Brain (organoid and tissue), 16 donors: ENCODE measurements at places on chromosomes 3 and 15.

DNA sequence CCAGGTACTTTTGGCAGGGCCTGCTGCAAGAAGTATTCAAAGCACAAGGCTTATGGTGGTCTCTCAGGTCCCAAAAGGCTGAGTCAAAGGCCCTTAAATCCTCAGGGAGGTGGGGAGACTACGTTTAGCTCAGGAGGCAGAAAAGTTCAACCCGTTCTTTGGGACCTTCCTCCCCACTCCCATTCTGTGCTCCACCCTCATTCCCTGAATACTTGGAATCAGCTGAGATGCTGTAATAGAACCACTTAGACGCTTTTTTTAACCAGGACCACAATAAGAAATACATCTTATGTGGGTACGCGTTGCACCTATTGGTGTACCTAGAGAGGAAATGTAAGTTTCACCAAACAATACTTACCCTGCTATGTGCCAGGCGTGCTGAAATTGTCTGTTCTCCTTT is 58.0 kb downstream of the FAM174B start:
- DNase-seq: no peak

GRCh38 chr3:18066899-18067582 is 324.6 kb upstream of the TBC1D5 start:
- no peak for DNase-seq

GRCh38 chr3:144324076-144324475 is 352.5 kb downstream of the DIPK2A start:
- DNase-seq: no peak

DNA sequence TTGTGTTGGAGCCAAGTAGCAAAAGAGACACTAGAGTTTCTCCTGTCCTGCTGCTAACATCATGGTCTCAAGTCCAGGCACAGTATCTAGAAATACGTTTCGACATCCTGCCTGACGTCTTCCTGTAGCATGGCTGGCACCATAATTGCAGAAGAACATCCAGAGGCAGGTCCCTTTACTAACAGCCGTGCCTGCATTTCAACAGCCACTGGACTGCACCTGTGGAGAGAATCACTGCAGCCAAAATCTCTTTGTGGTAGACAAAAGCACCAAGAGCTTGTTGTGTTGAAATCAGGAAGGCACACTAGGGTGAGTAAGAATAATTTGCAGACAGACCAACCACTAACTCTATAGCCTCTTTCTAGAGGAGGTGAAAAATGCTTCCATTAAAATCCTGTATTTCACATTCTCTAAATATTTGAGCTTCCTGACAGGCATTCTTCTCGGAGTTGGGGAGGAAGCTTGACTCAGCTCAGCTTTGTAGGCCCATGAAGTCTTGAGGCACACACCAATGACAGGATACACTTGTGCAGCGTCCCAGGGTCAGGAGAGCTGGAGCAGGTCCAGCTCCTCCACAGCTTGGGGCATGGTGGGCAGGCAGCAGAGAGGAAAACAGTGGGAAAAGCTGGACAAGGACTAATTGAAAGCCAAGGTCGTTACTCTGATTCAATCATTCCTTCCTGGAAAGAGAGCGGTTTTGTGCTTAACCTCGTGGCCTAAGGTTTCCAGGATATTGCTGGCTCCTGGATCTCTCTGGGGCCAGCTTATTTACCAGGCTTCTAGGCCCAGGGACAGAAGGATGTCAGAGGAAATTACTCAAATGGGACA is 244.9 kb downstream of the FAM43A start:
- DNase-seq: peak; percentile 59

DNA sequence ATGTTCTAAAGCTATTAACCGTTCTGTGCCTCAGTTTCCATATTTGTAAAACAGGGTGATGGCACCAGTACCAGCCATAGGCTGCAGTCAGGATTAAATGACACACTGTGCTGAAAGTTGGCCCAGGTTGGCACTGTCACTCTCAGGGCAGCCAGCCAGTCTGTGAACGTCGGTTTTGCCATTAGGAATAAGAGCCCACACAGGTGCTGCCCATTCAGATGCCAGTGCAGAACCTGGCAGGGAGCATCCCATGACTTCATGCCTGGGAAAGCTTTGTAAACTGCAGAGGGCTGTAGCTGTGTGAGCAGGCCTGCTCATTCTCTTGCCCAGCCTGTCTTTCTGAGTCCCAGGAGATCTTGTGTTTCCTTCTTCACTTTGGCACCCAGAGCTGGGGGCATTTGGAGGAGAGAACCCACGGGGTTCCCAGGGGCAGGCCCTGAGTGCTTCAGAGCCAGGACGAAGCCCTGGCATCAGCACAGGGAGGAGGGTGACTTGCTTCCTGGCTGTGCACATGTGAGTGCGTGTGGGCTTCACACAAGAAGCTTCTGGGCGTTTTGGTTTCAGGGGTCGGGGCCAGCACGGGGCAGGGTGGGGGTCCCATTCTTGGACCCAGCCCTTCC is 46.9 kb downstream of the ZNF710 start:
- DNase-seq: peak; percentile 35

DNA sequence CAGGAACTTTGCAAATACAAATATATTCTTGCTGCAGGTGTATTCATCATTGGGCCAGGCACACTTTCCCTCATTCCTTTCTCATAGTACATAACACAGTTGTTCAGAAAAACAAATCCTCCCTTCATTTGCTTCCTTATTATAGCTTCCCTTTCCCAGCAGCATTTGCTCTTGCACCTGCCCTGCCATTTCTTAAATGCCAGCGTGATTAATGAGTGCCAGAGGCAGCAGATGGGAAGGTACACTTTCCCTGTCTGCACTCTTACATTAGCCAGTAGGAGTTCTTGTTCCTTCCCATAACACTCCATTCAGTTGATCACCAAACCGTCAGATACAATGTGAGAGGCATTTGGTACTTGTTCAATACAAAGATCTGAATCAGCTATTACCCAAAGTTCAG is 128.5 kb upstream of the GAP43 start:
- DNase-seq: no peak

GRCh38 chr3:118497274-118497673 is 537.4 kb downstream of the IGSF11 start:
- no peak for DNase-seq

GRCh38 chr15:64001148-64001547 is 45.1 kb downstream of the DAPK2 start:
- no peak for DNase-seq

DNA sequence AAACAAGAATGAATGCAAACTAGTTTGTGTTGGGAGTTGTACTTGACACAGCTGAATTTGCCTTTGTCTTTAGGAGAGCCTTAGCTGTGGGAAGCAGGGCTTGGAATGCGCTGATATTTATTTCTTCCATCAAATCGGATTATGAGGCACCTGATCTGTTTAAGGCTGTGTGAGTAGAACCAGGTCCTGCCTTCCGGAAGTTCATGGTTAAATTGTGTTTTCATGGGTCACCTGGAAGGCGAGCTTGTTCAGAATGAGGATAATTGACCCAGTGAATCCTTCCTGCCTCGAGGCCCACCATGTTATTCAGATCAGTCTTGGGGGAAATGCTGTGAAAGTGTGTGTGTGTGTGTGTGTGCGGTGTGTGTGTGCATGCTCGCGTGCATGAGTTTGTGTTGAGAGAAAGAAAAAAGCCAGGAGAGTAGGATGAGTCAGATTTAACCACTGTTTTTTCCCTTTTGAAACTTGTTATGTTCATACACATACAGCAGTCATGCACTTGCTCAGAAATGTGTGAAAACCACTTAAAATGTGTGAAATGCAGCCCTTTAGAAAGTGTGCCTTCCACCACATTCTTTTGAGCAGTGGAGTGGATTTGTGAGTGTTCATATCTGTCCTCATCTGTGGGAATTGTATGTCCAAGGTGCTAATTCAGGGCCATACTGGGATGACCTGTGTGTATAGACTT is 36.7 kb downstream of the SMAD3 start:
- DNase-seq: no peak

GRCh38 chr15:93072011-93072410 is 17.0 kb downstream of the RGMA start:
- peak; percentile 71 for DNase-seq

- no peak for DNase-seq
Observed at GRCh38 chr15:47355759-47356158, 361.5 kb upstream of the SEMA6D start.

GRCh38 chr3:174251681-174252080 is 607.5 kb upstream of the NAALADL2 start:
- no peak for DNase-seq

DNA sequence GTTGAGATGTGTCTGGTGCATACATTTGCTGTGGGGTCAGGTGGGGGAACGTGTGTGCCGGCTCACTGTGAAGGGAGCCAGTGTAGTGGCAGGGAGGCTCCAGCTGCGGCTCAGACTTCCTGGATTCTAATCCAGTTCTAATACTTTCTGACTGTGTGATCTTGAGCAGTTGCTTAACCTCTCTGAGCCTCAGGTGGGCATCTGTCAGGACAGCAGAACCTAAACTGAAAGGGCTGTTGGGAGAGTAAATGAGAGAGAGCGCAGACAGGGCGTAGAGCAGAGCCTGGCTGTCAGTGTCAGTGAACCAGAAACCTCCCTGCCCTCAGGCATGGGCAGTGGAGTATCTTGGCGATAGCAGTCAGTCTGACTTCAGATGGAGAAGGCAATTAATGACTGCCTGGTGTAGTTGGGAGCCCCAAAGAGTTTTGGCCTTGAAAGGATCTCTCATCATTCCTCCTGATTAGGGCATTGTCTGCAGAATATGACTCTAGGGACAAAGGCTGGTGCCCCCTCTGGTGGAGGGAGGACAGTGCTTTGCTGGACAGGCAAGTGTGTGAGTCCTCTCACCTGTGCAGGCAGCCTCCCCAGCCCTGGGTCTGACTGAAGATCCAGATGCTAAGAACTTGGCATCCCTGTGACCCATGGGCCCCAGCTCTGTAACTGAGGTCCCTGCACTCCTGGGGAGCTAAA is 9.6 kb downstream of the KBTBD13 start:
- DNase-seq: no peak

DNA sequence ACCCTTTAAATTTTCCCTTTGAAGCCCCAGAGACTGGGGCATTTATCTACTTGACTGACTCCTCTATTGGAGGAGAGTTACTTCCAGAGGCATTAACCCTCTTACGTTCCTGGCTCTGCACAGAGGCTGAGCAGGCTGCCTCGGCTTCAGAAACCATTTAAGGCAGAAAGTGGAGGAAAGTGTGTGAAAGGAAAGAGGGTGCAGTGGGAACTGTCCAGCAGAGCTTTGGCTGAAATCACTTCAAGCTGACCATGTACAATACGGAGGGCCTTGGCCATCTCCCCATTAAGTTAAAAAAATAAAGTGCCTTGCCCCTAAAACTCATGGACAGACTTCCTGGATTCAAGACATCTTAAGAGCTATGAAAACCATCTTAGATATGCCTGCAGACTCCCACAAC is 238.7 kb downstream of the SV2B start:
- DNase-seq: no peak

- no peak for DNase-seq
Observed at GRCh38 chr3:5675319-5675718, 487.8 kb downstream of the EDEM1 start.

DNA sequence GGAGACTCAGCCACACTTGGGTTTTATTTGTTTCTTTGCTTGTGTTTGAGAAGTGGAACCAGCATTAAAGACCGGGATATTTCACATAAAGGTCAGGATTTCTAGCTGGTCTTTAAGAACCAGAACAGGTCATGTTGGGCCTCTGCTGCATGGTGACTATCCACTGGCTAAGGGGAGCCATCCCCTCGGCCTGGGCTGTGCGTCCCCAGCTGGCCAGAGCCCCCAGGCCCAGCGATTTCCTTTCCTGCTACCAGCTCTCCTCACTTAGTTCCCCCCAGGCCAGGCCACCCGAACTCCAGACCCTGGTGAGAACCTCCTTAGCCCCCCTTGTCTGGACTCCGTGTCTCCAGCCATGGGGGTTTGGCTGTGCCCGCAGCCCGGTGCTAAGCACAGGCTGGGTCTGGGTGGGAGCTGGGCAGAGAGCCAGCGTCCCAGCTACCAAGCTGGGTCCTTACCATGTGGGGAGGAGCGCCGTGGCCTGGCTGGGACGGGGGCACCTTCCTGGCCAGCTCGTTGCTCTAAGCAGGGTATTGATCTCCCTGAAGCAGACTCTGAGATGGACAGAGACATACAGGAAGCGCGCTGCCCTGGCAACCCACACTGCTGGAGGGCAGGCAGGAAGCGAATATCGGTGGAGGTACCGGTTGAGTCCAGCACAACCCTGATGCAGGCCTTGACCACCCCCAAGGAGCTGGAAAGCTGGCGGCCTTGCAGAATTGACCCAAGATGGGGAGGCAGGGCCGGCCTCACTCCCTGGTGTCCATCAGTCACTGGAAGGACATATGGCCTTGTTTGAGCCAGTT is 49.4 kb downstream of the KLF15 start:
- DNase-seq: no peak

- DNase-seq: no peak
Observed at GRCh38 chr3:108380128-108380795, 83.9 kb downstream of the HHLA2 start.

DNA sequence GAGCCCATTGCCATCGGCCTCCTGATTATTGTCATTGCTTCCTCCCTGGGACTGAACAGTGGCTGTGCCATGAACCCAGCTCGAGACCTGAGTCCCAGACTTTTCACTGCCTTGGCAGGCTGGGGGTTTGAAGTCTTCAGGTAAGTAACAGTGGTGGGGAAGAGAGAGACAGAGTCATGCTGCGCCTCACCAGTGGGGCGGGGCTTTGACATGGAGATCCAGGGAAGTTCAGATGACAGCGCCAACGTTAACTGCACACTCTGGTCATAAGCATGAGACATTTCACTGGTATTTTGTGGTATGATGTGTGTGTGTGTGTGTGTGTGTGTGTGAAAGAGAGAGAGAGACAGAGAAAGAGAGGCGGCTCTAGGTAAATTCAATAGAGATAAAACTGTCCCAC is 41.0 kb downstream of the AQP9 start:
- no peak for DNase-seq
